ENCODE measurements at places on chromosomes 1 and 21. TPM values are rescaled to one million over a fixed set of nuclear protein-coding genes. Genes with fewer than 3 reads are reported as not detected.
A peak's percentile ranks its signal among the peaks of the same experiment; 100 is the strongest.

Gene S100A9
- 2.3 TPM for total RNA-seq

DNA sequence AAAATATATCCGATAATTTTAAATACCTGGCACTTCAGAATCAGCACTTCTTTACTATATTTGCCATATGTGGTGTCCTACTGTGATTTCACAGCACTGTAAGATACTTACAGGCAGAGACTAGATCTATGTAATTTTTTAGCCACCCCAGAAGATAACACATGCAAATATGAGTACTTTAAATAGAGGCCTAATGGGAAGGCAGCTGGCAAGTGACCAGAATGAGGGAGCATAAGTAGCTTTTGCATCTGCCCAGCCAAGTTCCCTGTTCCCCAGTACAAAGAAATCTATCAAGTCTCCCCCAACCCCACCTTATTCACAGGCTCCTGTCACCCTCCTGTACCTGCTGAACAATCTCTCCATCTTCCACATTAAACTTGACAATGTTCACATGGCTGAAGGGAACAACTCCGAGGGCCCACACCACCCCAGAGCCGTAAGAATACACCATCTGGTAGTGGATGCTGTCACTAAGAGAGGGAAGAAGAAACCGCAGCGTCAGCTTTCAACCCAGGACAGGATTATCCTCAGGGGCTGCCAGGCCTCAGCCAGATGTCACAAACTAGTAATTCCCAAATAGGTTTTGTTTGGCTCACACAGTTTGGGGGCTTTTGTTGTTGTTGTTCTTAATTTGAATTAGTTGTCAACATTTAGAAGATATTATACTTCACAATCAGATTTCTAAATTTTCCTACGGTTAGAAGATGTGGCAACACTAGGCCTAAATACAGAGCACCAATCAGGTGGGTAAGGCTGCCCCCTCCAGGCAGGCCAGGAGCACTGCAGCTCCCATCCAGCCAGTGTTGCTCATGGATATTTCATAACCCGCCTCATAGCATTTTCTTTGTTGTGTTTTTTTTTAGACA is 10.4 kb downstream of the EMC1 start:
- DNase-seq: peak; percentile 43

GRCh38 chr1:26121854-26122773 is 10.5 kb downstream of the PDIK1L start:
- DNase-seq: no peak

- no peak for DNase-seq
Observed at GRCh38 chr1:204887846-204888245, 17.2 kb downstream of the NFASC start.

Gene LRRN2
- total RNA-seq: 0.82 TPM

Gene VHLL
- total RNA-seq: not detected

Gene VSIG8
- total RNA-seq: not detected

Gene HSPA6
- 0.45 TPM for total RNA-seq

Data from NCI-H460 (cell line).